Stimulated activated CD8-positive, alpha-beta memory T cell treated with anti-CD3 and anti-CD28 coated beads, Interleukin-4, amount 100 ng/mL, for 4 hours (primary cell): ENCODE measurements at places on chromosomes 5 and 9.

GRCh38 chr9:126612813-126613641, 701 bp upstream of the LMX1B start:
- no peak for DNase-seq

- DNase-seq = no peak
These were observed 76.2 kb upstream of the LPAR1 start for GRCh38 chr9:111114486-111114885.

DNA sequence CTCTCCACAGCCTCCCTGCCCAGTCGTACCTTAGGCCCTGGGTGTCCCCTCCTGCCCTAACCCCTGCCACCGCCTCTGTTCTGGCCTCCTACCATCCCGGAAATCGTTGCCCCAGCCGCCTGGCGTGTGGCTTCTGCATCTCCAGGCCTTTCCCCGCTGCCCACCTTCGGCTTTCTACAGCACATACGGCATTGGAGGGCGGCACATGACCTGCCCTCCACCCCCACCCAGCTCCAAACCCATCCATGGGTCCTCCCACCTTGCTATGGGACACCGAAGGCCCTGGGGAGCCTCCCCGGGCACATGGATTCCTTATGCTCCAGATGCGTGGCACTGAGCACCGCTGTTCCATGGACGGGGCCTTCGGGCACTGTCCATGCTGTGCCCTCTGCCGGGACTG, 32.0 kb downstream of the FGF18 start:
- DNase-seq = no peak

GRCh38 chr5:120443607-120444006, 20.5 kb upstream of the PRR16 start:
- DNase-seq = no peak

DNA sequence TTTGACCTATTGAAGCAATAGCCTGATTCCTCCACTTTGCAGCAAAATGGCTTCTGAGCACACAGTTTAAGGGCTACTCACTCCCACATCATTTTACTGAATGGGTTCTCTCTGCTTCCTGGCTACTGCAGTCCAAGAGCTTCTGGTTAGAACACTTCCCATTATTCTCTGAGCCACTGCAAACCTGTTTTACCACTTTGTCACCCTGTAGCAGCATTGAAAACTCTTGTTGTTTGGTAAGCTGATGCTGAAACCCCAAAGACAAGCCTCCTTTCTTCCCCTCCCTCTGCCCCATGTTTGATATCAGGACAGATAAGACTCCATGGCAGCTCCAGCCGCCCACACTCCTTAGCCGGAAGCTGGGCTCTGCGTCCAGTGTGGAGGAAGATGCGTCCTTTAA, 84.4 kb upstream of the RARS1 start:
- DNase-seq = no peak

DNA sequence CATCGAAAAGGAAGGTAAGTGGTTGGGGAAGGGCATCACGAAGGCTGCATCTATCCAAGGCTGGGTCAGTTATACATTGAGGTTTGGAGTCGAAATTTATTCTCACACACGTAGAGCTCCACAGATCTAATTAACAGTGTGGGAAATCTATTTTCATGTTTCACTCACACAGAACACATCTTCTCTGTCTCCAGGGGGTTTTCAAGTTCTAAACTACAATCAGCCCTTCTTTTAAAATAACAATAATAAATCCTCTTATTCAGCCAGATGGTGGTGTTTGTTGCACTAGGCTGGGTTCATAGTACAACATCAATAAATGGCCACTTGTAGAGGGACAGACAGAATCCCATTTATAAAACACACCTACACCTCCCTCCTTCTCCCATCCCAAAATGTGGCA, 174.5 kb upstream of the KLF9 start:
- DNase-seq = no peak

- DNase-seq = no peak
These were observed 20.3 kb upstream of the PCDH1 start for GRCh38 chr5:141898448-141899049.

- DNase-seq = no peak
These were observed 16.9 kb upstream of the FER start for GRCh38 chr5:108730617-108731340.

DNA sequence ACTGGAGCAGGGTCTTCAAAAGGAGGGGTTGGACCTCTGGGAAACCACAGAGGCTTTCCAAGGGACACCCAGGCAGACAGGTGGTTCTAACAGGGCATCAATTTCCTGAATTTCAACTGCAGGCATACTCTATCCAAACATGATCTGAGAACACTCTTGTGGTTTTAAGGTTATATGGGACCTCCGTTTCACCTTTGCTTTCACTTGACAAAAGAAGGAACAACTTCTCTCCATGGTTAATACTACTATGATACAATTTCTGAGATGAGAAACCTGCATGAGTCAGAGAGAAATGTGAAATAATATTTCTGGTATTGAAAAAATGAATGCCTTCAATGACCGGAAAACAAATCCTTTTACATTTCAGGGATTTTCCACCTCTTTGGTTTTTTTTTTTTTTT, 28.0 kb upstream of the ERAP1 start:
- DNase-seq = no peak

GRCh38 chr9:135701959-135702721, at the start of gene KCNT1:
TSS of gene KCNT1 (plus strand) at chr9:135702185. CDS start at chr9:135702259, 74 bp downstream.
- no peak for DNase-seq

GRCh38 chr9:124012368-124013301, 1.1 kb downstream of the LHX2 start:
- DNase-seq = no peak

- no peak for DNase-seq
These were observed 82.7 kb downstream of the DOCK8 start for GRCh38 chr9:297104-297972.
